ENCODE measurements at places on chromosomes 6 and 20.

- no peak for DNase-seq
Measured at GRCh38 chr6:170456886-170457698, 96.0 kb downstream of the PSMB1 start.

GRCh38 chr20:63973636-63974401, 4.1 kb upstream of the ZNF512B start:
- DNase-seq: peak; percentile 79

- peak; percentile 39 for DNase-seq
Measured at GRCh38 chr6:119076576-119077390, 1.7 kb downstream of the FAM184A start.

DNA sequence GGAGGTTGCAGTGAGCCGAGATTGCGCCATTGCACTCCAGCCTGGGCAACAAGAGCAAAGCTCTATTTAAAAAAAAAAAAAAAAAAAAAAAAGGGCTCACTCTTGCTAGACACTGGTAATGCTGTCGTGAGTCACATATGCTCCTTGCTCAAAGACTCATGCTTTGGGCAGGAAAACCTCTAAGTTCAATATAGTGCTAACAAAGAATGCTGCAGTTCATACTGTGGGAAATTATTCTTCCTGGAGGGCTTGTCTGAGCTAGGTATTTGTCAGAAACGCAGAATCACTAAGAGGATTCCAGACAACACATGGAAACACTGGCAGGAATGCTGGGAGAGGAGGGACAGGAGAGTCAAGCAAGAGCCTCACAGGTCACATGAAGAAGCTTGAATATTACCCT, 2.3 kb upstream of the LYRM2 start:
- DNase-seq: no peak

GRCh38 chr6:32854376-32855178, 585 bp downstream of the PSMB9 start:
- peak; percentile 70 for DNase-seq

DNA sequence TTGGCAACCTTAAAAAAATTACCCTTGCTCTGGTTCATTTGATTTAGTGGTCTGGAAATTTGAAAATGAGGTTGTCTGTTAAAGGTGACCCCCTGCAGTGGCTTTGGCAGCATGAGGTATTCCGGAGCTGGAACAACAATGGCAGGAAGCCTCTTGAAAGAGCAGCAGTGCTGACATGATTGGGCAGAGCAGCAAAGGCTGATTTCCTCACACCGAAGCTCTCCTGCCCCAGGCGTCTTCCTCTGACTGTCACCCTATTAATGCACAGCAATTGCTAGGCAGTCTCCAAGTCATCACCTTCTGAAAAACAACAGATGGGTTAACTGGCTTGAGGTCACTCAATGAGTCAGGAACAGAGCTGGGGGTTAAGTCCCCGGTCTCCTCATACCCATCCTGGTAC, 241.8 kb upstream of the MMS22L start:
- DNase-seq: no peak

- DNase-seq: no peak
Measured at GRCh38 chr6:17945575-17945974, 41.9 kb downstream of the KIF13A start.

GRCh38 chr6:108114841-108115597, 40.5 kb upstream of the OSTM1 start:
- no peak for DNase-seq

DNA sequence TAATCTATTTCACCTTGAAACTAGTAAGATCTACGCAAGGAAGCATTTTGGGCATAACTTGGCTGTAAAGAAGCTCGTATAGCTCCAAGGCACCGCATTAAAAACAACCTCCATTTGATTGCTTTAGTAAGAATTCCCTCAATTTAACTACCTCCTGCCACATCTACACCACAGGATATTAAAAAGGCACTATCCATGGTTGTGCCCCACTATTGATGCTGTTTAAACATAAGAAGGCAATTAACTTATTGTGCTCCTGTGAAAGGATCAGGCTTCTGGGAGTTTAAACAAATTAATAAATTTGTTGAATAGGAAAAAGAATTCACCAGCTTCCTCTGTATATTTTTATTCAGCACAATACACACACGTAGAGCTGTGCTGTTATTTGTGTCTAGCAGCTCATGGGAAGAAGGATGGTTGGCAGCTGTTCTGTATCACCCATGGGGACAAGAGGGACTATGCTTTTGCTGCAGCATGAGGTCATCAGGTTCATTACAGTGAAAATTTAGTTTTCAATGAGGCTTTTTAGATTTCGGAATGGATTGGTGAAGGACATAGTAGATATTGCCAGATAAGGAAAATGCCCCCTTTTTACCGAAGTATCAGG, 513.3 kb downstream of the HAO1 start:
- no peak for DNase-seq

GRCh38 chr20:56487216-56487615, 18.8 kb downstream of the RTF2 start:
- no peak for DNase-seq

DNA sequence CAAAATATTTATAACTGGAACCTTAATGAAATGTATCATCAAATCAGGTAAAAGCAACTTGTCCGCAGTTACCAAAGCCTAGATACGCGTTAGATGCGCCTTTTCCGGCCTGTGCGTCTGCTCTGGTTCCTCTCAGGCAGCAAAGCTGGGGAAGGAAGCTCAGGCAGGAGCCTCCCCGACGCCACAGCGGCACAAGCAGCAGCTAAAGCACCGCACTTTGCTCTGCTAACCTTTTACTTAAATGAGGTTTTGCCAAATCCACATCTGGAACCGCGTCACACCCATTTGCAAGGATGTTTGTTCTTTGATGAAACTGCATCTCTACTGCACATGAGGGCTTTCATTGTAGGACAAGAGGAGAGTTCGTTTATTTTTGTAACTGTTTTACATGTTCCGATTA, 36.8 kb downstream of the THBS2 start:
- no peak for DNase-seq

GRCh38 chr6:1747003-1747402, 137.3 kb downstream of the FOXC1 start:
- no peak for DNase-seq

DNA sequence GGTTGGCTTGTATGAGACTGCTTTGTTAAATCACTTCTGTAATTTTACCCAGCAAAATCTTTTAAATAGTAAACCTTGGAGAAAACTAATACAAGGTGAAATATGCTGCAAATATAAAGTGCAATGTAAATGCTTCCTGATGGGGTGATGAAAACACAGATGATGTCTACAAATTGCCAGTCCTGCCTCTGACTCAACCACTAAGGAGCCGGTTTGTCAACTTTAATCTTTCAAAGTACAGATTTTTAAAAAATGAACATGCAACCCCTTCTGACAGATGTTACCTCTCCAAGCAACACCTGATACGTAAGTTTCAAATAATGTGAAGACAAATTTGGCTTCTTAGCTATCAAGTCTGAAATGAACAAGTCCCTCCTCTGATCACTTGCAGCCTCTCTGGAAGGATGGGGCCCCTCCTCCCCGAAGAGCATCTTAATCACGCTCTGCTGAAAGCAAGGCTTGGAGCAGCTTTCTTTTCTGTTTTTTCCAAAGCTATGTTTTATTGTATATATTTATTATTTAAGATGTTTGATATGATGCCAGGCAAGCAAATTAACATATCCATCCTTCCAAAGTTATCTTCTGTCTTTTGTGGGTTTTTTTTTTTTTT, 196.0 kb downstream of the MYLK4 start:
- no peak for DNase-seq

- no peak for DNase-seq
Measured at GRCh38 chr6:12882761-12883290, 166.3 kb downstream of the PHACTR1 start.

DNA sequence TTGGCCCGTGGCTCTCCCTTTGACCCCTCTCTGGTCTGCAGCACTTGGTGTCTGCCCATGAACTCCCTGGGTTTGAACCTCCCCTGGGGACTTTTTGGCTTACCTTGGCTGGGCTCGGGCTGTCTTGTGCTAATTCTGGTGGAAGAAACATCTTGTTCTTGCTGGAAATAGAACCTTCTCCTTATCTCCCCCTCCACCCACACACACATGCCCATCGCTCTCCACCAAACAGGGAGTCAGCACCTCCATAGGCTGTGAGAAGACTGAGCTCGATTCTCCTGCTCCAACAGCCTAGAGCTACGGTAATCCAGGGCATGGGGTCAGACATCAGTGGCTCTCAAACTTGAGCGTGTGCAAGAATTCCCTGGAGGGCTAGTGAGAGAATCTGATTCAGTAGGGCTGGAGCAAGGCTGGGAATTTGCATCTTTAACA, 114.4 kb upstream of the SLC22A23 start:
- no peak for DNase-seq

- no peak for DNase-seq
Measured at GRCh38 chr6:33314943-33315792, 1.3 kb upstream of the TAPBP start.

DNA sequence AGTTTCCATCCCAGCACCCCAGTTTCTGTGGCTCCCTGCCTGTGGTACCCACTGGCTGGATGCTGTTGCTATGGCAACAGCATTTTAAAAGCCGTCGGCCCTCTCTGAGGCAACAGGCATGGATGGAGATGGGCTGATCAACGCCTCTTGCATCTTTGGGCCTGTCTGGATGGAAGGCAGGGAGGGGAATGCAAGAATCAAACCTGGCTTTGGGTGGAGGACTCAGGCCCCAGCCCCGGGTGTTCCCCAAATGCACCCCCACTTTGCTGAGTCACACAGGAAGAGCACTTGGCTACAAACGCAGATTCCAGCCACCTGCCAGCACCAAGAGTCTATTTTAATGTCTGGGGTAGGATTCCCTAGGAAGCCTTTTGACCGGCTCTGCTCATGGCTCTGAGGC, 45.7 kb upstream of the TGM2 start:
- no peak for DNase-seq

- DNase-seq: peak; percentile 39
Measured at GRCh38 chr20:25309395-25310267, 61.7 kb downstream of the PYGB start.

DNA sequence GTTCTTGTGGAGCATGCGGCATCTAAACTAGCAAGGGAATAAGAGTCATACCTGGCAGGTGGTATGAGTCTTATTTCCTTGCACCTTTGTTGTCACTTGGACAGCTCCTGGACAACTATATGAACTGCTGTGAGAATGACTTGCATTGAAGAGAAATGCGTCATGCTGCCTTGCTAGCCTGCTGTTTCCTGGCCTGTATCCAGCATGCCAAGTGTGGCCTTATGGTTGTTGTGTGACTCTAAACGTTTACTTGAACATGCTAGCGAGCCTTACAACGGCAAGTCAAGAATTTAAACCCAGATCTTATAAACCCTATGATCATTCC, 90.4 kb downstream of the CEP162 start:
- DNase-seq: no peak

GRCh38 chr6:152637296-152638047, at the start of gene SYNE1:
Gene SYNE1, minus strand, starts transcription at chr6:152637362. Its CDS starts 9,031 bp downstream, at chr6:152628331.
- no peak for DNase-seq

DNA sequence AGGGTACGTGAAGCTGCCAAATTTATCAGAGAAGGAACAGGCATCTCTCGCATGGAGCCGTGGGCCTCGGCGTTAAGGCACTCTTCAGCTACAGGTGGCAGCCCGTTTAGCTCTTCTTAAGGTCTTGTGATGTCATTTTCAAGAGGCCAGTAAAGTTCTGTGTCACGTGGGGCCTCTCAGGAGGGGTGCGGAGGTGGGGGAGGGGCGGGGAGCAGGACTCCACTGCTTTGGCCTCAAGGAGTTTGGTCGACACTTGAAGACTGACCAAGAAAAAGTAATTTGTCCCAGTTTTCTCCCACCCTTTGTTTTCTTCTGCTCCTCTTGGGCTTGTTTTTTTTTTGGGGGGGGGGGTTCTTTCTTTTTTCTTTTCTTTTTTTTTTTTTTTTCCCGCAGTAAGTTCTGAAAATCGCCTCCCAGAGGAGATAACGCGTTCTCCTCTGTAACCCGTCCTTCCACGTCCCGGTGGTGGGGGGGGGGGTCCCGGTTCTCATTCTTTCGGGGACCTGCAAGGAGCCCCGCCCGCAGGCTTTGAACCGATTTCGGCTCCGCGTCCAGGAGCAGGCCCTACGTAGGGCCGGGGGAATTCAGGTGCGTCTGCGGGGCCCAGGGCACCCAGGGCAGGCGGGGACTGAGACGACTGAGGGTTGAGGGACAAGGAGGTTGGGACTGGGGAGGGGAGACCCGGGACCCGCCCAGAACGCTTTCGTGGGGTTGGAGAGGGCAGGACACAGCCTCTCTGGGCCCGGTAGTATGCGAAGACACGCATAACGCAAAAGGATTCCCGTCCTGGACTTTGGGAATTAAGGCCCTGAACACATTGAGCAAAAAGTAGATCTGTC, 26.0 kb downstream of the GPX6 start:
- peak; percentile 72 for DNase-seq

- DNase-seq: peak; percentile 23
Measured at GRCh38 chr6:14316651-14317386, 199.2 kb downstream of the CD83 start.

DNA sequence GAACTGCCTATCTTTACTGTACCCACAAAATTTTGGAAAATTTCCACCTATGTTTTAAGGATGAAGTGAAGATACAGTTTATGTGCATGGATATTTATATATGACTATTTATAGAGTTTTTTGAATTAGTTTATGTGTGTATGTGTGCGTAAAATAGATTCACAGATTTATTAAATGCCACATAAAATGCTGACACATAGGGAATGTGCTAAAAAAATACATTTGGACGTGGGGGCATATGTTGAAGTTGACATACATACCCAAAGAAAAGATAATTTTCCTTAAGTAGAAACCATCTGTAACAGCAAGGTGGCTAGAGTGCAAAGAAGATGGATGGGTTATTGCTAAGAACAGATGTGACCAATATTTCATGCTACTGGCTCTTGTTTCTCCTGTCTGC, 302.1 kb upstream of the RNF217 start:
- no peak for DNase-seq

GRCh38 chr20:2692036-2692885, at the start of gene EBF4:
Gene EBF4, plus strand, starts transcription at chr20:2692780. Its CDS starts 866 bp downstream, at chr20:2693646.
- no peak for DNase-seq

DNA sequence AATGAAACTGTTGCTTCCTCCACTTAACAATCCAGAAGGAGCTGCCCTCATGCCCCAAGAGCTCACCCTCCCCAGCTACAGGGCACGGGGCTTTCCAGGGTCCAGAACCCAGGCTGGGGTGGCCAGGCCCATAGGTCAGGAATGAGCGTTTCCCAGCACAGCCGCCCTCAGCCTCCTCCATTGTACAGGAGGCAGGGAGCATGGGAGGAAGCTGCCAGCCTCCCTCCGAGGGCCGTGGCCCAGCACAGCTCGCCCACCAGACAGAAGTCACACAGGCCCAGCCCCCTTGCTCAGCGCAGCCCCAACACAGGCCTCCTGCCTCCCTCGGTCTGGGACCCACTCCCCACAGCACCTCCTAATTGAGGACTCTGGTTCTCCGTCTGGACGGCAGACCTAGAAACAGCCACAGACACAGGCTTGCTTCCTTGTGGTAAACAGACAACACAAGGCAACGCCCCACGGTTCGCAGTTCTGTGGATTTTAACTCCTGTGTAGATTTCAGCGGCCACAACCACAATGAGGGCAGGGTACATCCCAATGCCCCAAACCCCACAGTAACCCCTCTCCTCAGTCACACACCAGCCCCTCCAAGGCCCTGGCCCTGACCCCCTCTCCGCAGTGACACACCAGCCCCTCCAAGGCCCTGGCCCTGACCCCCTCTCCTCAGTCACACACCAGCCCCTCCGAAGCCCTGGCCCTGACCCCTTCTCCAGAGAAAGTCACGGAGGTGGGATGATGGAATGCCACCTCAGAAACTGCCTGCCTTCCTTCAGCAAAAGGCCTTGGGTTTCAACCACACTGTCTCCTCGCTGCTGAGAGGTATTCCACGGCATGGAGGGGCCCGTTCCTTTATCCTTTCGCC, 173.5 kb downstream of the DLL1 start:
- no peak for DNase-seq

All from activated CD4-positive, alpha-beta T cell treated with anti-CD3 and anti-CD28 coated beads, Interleukin-2, amount 50 U/mL, for 16 hours (primary cell).